M059J (cell line): ENCODE measurements at places on chromosomes 7 and 10.

- no peak for DNase-seq
Measured at GRCh38 chr10:96176985-96177384, 46.9 kb downstream of the ZNF518A start.

DNA sequence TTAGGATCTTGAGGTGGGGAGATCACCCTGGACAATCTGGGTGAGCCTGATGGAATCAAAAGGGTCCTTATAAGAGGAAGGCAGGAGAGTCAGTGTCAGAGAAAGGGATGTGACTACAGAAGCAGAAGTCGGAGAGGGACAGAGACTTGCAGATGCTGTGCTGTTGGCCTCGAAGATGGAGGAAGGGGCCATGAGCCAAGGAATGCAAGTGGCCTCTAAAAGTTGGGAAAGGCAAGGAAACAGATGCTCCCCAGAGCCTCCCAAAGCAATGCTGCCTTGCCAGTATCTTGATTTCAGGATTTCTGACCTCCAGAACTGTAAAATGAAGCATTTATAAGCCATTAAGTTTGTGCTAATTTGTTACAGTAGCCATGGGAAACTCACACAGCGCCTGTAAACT is 165.2 kb downstream of the FANK1 start:
- no peak for DNase-seq

GRCh38 chr7:5586279-5586962 is 162.8 kb upstream of the TNRC18 start:
- no peak for DNase-seq

- DNase-seq, result peak; percentile 86
Measured at GRCh38 chr10:101879456-101880231, 36.0 kb upstream of the KCNIP2 start.

GRCh38 chr7:154598864-154599263 is 404.1 kb downstream of the PAXIP1 start:
- DNase-seq, result no peak

DNA sequence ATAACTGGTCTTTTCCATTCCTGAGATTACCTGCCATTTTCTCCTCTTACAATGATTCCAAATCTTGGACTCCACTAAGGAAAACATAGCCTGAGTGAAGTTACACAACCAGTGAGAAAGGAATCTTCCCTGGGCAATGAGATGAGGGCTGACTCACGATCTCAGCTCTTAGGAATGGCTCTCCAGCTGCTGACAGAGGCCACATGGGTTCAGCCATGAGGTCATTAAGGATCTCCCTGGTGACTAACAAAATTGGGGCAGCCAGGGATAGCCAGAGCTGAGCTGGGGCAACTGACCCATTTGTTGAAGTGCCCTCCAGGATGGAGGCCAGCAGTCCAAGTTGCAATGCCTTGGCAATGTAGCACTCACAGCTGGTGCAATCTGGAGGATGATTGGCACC is 78.7 kb upstream of the MKLN1 start:
- DNase-seq, result peak; percentile 99

GRCh38 chr7:128032605-128033235 is 1.5 kb upstream of the LRRC4 start:
- no peak for DNase-seq

GRCh38 chr10:29026065-29026797 is 262.6 kb upstream of the LYZL1 start:
- DNase-seq, result no peak

GRCh38 chr7:49775949-49776443 is 2.6 kb downstream of the VWC2 start:
- DNase-seq, result no peak

GRCh38 chr7:74026903-74027682 is 880 bp upstream of the ELN start:
- DNase-seq, result peak; percentile 56

DNA sequence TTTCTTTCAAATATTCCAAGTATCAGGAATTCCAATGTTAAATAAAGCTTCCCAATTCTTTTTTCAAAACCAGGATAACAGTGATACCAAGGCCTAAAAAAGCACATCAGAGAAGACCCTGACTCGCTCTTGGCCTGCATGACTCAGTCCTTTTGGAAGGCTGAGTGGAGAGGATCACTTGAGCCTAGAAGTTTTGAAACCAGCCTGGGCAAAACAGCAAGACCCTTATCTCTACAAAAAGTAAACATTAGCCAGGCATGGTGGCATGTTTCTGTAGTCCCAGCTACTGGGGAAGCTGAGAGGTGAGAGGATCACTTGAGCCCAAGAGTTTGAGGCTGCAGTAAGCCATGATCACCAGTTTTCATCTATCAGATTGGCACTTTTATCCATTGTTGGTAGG is 18.7 kb downstream of the NFE2L3 start:
- DNase-seq, result no peak

- peak; percentile 84 for DNase-seq
Measured at GRCh38 chr10:72048450-72049124, 39.8 kb downstream of the SPOCK2 start.

GRCh38 chr10:61835069-61835945 is 66.2 kb upstream of the ARID5B start:
- DNase-seq, result peak; percentile 88

DNA sequence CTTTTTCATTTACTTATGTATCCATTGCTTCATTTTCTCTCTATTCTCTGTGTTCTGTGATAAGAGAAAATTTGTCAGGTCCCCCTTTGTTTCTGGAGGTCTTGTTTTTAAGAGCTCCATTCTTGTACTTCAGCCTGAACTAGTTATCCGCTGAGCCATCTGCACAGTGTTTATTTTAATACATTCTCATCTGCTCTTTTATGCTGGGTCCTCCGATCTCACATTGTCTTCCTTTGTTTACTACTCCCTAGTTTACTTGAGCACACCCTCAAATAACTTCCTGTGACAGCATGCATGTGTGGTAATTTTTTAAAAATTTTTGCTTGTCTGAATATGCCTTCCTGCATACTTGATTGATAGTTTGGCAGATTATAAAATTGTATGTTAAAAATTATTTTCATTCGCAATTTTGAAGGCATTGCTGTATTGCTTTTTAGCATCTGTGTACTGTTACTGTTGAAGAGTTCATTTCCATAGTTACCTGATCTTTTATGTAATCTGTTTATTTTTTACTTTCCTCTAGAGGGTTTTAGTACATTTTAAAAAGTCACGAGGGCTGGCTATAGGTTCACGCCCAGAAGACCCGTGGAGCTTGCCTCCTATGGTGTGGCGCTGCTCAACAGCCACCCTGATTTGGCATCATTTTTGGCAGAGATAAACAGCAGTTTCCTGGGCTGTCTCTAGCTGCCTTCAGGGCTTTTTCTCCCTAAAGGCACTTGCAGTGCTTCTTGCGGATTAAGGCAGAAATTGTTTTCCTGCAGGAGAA is 31.9 kb downstream of the RSBN1L start:
- peak; percentile 63 for DNase-seq

DNA sequence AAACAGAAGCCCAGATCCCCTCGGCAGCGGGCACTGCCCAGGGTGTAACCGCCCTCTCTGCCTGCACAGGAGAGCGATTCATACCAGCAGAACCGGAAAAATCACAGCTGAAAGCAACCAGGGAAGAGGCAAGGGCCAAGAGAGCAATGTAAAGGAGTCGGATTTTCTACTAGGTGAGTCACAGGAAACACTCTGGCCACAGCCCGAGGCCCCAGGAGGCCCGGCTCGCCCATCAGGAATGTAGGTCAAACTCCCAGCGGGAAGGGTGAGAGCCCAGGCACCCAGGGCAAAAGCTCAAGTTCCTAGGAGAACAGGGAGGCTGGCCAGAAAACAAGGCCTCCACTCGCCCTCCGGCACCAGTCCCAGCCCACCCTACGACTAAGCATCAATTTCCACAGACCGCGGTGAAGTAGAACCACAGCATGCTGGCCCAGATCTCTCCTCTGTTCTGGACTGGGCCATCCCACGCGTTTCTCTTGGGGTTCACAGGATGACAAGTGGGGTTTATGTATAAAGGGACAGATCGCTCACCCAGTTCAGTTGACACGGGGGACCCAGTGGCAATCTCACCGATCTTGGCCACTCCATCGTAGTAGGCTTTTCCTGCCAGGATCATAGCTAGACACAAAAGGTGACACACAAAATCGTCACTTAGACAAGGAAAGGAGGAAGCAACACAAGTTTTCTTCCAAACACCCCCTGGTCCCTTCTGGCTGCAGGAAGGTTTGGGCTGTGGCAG is 46.2 kb downstream of the BAIAP2L1 start:
- DNase-seq, result peak; percentile 97

GRCh38 chr7:129238546-129238945 is 13.7 kb downstream of the AHCYL2 start:
- DNase-seq, result no peak

- DNase-seq, result peak; percentile 29
Measured at GRCh38 chr10:5283305-5284158, 81.2 kb upstream of the UCN3 start.

DNA sequence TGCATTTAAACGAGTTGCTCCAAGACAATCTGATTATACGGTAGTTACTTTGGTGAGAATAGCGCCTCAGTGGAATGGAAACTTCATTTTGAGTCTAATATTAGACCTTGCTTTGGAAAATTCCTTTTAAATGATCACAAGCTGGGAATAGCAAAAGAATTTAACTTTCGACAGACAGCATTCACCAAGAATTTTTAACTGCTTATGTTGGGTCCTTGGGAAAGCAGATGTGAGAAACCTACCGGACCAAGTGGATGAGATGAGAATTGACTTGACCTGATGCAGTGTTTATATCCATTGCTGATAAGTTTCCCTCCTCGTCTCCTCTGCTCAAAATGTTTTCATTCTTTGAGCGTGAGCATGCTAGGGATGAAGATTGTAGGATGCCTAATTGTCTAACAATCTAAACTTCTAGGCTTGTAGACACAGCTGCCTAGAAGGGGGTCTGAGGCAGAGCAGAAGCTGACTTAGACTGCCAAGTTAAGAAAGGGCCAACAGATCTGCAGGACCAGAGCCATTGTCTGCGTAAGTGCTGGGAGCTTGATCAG is 126.9 kb downstream of the CNNM2 start:
- DNase-seq, result peak; percentile 3

GRCh38 chr7:106063024-106063423 is 49.1 kb downstream of the SYPL1 start:
- no peak for DNase-seq

- DNase-seq, result no peak
Measured at GRCh38 chr10:4107285-4107851, 322.4 kb upstream of the KLF6 start.

- no peak for DNase-seq
Measured at GRCh38 chr10:3672220-3672619, 112.8 kb downstream of the KLF6 start.

DNA sequence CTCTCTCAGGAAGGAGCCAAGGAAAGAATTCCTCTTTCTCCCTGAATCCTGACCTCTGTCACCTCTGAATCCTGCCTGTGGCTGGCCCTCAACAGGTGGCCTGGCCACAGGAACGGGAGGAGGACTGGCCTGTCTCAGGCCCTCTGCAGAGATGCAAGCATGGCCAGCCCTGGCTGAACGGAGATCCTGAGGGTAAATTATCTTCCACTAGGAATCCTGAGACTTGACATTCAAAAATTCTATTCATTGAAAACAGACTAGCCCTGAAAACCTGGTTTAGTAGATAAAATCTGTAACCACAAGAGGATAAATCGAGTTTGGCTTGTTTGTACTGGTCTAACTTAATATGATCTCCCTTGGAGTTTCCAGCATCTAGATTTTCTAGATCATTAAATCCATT is 579.3 kb downstream of the LRMDA start:
- peak; percentile 17 for DNase-seq

GRCh38 chr7:139702313-139702731 is 75.5 kb downstream of the HIPK2 start:
- DNase-seq, result peak; percentile 58

- no peak for DNase-seq
Measured at GRCh38 chr10:132442636-132443035, 45.6 kb downstream of the PWWP2B start.

GRCh38 chr10:80271416-80271815 is 18.0 kb downstream of the MAT1A start:
- no peak for DNase-seq
